IPS DF 6.9 (cell line): ENCODE measurements at places on chromosomes 11 and 22.

- DNase-seq = no peak
Measured at GRCh38 chr11:66388780-66389386, 17.3 kb upstream of the SLC29A2 start.

- DNase-seq = no peak
Measured at GRCh38 chr11:74033046-74033445, 24.2 kb upstream of the UCP3 start.

DNA sequence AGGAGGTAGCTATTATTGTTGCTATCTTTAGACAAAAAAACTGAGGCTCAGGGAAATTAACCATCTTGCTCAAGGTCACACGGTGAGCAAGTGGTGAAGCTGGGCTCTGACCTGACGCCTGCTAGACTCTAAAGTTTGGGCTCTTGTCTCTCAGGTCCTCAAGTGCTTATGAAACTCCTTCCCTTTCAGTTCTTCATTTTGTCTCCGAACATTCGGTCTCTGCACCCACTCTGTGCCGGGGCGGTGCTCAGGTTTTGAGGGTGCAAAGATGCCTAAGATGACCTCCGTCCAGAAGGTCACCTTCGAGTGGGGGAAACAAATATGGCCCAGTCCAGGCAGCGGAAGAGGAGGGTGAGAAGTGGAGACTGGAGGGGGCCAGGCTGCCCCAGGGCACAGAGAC is 16.0 kb downstream of the OVOL1 start:
- DNase-seq = no peak

- DNase-seq = no peak
Measured at GRCh38 chr22:26804911-26805539, 147.6 kb downstream of the MIAT start.

- no peak for DNase-seq
Measured at GRCh38 chr11:68503251-68503687, 42.7 kb downstream of the PPP6R3 start.

- no peak for DNase-seq
Measured at GRCh38 chr11:66717925-66718319, 11.1 kb downstream of the SPTBN2 start.

GRCh38 chr11:36229091-36229705 is 60.0 kb downstream of the COMMD9 start:
- no peak for DNase-seq

DNA sequence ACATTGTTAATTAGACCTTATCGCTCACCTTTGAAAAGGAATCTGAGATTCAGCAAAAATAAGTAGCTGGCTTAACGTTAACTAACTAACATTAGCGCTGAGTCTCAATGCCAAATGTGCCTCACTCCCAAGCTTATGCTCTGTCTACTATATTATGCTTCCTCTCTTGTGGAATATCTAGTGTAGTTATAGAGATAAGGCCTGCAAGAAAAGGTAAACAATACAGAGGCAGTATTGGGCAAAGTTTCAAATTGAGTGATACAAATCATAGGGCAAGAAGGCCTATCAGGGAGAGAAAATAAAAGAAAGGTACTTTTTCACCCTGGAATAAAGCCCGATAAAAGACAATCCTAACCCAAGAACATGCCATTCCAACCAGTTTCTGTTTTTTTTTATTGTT is 61.6 kb upstream of the SLC17A6 start:
- DNase-seq = no peak

GRCh38 chr11:5688482-5688881 is 1.1 kb upstream of the TRIM22 start:
- DNase-seq = no peak
